ENCODE measurements at places on chromosomes 6 and 20.

DNA sequence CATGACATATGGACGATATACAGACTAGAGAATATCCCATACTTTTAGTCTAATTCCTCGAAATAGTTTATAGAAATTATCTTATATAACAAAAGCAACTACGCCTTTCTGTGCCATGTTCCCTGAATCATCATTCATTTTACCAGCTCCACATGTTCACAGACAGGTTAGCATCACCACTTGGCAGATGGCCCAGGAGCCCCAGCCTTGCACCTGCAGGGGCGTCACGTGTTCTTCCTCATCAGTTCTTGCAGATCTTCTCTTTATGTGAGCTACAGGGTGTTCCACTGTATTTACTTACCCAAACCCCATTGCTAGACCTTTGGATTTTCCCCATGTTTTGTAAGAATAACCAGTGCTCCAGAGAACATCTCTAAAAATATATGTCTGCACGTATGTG is 12.6 kb upstream of the BNIP5 start:
- DNase-seq, result no peak

DNA sequence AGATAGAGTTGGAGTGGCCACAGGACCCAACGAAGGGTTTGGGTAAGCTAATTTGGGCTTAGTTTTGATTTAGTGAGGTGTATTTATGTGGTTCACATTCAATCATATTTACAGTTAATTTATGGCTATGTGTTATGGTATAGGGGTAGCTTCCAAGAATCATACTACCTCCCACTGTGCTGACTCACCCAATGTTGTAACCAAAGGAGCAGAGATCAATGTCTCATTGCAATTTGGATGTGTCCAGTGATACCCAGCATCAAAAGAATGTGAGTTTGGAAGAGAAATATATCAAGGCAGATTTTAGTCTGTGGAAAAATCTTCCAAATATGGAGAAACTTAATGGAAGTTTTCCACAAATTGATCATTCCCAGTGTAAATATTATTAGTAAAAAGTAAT is 25.3 kb upstream of the SMIM8 start:
- no peak for DNase-seq

GRCh38 chr20:50855498-50856474 is 60.9 kb downstream of the BCAS4 start:
- no peak for DNase-seq

DNA sequence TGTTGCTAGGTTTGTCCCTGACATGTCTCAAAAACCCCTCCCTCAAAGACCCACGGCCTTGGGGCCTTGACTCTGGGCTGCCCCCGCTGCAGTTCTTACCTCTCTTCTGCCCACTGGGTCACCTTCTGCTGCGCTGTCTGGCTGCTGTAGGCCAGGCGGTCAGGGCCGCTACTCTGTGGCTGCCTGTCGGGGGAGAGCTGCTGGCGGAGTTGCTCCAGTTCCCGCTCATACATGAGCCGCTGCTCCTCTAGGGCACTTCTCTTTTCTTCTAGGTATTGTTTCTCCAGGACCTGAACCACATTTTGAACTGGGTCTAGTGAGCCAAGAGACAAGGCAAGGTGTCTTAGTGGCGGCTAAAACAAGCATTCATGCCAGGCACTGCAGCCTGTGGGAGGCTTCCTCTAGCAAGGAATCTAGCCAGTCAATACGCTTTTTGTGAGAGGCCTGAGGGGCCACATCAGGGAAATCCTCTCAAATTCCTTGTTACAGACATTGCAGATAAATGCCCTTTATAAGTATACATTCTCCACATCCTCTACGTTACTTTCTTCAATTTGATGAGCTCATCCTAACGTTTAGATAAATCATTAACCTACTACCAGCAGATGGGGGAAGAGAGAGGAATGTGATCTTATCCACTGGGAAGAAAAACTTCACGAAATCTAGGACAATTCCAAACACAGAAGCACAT is 110.3 kb upstream of the NUP153 start:
- no peak for DNase-seq

DNA sequence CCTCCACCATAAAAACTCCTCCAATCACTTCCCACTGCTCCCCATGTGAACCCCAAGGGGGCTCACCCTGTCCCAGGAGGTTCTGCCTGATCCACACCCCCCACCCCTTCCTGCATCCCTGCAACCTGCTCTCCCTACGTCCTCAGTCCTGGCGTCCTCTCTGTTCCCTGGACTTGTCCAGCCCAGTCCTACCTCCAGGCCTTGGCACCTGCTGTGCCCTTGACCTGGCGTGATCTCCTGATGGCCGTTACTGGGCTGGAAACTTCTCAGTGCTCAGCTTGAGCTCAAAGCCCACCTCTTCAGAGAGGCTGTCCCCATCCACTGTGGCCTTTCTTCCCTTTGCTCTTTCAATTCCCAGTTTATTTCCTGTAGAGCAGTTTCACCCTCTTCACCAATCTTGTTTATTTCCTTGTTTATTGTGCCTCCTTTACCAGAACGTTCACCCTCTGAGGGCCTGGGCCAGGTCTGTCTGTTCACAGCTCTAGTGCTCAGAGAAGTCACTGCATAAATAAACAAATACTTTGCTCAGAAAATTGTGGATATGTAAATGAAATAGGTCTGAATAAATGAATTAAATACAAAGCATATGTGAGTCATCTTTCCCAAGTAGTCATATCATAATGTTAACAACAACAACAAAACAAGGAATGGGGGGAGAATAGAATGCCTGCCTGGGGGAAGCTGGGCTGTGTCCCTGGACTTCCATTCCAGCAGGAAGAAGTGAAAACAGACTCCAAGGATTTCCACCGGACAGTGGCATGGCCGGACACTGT is 175.7 kb upstream of the SULF2 start:
- DNase-seq, result no peak

DNA sequence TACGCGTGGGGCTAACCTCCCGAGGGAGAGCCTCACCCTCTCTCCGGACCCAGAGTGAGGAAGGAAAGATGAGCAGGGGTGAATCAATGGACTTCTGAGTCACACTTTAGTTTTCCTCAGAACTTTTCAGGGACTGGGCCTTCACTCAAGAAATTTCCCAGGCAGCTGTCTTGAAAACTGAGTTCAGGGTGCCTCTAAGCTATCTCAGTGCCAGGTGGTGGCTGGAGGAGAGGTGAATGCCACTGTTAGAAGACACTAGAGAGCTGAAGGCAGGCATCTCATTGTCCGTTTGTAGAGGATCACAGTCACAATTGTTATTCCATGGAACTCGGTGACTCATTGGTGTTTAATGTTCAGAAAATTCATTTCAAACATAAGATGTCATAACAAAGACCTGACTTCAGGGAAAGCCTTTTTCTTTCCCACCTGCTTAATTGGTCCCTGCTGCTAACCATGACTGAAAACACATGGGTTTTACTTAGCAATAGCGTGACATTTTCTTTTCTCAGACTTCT is 5.3 kb upstream of the SERPINB6 start:
- no peak for DNase-seq
